Dorsolateral prefrontal cortex (tissue), 122 donors: ENCODE measurements at places on chromosomes 12 and 14. TPM values are rescaled to one million over a fixed set of nuclear protein-coding genes. Genes with fewer than 3 reads are reported as not detected.

DNA sequence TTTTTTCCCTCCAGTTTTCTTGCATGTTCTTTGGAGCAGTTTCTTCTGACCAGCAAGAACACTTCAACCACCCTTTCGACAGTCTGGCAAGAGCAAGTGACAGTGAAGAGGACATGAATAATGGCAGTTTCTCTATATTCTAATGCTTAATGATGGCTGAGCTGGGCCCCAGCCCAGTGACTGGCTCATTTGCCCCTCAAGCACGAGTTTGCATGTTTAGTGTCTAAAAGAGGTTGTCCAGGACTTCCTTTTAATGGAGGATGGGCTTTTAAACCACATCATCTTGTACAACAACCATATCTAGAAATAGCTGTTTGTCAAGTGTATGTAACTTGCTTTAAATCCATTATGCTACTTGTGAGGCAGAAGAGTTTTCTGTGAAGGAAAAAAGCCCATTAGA lies 28.4 kb downstream of the RAD9B start:
- no peak for DNase-seq

- DNase-seq, result peak; percentile 83
These were observed at the start of gene SIRT4 for GRCh38 chr12:120301962-120302815. TSS of gene SIRT4 (plus strand) at chr12:120302321. CDS start at chr12:120303562, 1,241 bp downstream.

GRCh38 chr12:10252201-10252600 lies 39.5 kb downstream of the GABARAPL1 start:
- no peak for DNase-seq

GRCh38 chr12:27338473-27338872 lies 5.8 kb downstream of the BMAL2 start:
- no peak for DNase-seq

DNA sequence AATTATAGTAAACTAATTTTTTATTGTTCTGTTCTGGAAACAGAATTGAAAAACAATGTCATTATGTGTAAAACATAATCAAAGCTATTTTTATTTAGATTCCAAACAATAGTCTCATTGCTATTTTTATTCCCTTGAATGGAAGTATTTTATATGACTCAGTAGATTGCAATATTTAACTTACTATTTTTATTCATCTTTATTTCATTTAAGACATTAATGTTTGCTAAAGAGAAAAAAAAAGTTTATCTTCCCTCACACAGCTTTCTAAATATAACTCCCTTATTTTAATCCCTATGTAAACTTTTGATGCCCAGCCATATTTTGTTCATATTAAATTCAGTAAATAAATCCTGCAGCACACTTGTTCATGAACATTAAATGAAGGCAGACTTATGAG lies 622.4 kb downstream of the SLC6A15 start:
- DNase-seq, result no peak

DNA sequence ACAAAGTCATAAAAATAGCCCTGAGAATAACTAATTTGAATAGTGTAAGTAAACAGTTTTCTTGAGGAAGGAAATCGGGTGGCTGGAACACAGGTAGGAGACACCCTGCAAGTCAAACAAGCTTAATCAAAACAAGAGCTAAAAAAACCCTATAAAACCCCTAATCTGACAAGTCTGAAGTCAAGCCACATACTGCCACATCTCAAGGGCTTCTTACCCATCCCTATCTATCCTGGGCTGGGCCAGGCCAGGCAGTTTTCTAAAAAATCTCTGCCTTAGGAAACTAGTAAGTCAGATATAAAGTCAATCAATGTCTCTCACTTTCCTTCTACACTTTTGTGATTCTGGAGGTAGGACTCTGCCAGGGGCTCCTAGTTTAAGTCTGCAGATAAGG lies 15.3 kb downstream of the UBE2N start:
- DNase-seq, result no peak

GRCh38 chr12:89289720-89290119 lies 62.6 kb downstream of the DUSP6 start:
- DNase-seq, result no peak

The TPPP2 gene
- total RNA-seq, result not detected

The LGR5 gene
- 9.5 TPM for total RNA-seq

The MFAP5 gene
- total RNA-seq, result not detected

The ZC3H14 gene
- total RNA-seq, result 99.5 TPM
